ENCODE measurements at places on chromosomes 4 and X. TPM values are rescaled to one million over a fixed set of nuclear protein-coding genes. Genes with fewer than 3 reads are reported as not detected.

DNA sequence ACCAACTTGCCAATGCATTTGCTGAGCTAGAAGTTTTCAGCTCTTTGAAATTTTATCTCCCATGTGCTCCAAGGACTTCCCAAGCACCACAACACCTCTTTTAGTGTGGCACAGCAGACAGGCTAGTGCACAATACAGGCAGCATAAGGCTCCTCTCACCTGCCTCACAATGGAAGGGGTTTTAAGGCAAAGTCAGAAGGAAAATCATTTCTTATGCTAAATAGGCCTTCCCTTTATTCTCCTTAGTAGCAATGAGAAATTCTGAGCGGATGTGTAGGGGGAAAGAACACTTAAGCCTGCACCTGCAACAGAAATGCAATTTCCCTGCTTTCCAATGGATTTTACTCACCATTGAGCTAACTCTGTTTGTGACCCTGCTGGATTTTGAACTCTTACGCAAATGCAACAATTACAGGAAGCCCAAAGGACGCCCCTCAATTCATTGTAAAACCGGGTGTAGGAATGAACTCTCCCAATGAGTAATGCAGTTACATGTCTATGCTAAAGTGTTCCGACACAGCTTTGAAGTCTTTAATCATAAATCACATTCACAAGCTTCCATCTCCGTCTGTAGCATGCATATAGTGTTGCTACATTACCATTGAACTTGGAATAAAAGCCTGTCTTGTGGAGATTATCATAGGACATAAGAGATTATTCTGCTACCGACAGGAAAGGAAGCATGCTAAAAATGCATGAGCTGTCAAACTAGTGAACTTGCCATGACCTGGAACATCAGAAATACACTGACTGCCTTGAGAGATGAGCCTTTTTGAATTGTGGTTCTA is 1084.9 kb downstream of the RPA4 start:
- DNase-seq = no peak

DNA sequence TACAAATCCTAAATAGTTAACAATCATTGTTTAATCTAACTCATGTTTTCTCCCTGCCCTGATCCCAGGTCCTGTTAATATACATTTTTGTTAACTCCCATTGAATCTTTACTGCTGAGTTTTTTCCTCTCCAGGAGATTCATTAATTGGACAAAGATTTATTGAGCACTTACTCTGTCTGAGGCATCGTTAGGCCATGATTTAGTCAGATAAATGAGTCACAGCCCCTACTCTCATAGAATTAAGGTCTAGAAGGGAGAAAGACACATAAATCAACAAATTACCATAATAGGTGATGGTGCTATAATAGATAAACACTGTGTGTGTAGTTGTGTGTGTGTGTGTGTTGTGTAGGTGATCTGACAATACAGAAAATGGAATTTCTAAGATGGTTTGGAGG is 112.5 kb downstream of the MAPK10 start:
- DNase-seq = no peak

DNA sequence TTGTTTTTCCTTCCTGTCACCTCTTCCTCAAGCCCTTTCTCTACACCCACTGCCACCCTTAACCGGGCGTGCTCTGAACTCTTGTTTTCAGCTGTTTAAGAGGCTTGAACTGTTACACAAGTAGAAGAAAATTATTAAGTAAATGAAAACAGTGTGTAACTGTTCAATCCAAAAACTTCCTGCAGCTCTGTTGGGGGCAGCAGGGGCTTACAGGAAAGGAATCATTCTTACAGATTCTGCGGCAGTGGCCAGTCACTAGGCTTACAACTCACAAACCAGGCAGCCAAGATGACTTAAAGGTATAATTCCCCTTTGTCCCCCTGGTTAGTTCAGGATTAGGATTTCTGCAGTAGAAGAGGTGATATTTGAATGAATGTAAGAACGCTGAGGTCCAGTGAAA is 70.2 kb upstream of the ETNPPL start:
- no peak for DNase-seq

- DNase-seq = no peak
Observed at GRCh38 chrX:17736478-17736855, 826 bp upstream of the SCML1 start.

DNA sequence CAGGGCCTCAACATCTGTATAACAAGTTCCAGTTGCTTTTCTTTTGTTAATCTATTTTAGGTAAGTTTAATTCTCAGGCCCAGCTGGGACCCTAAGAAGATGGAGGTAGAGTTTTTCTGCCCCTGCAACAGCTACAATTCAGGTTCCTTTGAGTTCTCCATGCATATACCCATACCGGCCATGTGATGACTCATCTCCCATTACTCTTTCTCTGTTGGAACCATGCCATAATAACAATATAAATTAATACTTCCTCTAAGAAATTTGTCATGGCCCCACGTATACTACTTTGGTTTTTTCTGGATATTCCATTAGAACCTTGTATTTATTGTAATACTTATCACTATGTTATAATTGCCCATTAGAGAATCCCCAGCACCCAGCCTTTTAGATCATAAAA is 1.3 kb upstream of the INTU start:
- no peak for DNase-seq

GRCh38 chrX:133580625-133581024 is 165.3 kb upstream of the GPC4 start:
- no peak for DNase-seq

The LINC00632 gene
- 14.4 TPM for total RNA-seq

The MAGEA8 gene
- total RNA-seq = not detected

DNA sequence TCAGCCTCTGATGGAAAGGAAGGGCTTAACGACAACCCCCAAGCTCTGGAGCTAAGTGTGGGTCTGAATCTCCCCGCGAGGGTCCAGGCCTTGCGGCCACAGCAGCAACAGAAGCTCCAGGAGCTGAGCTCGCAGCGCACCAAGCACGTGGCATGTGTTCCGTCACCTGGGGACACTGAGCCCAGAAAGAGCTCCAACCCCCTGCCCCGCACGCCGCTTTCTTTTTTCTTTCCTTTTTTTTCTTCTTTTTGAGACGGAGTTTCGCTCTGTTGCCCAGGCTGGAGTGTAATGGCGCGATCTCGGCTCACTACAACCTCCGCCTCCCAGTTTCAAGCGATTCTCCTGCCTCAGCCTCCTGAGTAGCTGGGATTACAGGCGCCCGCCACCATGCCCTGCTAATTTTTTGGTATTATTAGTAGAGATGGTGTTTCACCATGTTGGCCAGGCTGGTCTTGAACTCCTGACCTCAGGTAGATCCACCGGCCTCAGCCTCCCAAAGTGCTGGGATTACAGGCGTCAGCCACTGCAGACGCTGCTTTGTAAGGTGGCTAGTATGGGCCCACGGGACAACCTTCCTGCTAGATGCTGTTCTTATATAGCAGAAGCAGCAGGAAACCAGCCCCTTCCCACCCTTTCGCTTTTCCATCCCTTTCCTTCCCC is 685 bp upstream of the TNIP2 start:
- no peak for DNase-seq

GRCh38 chr4:108838451-108838850 is 75.6 kb upstream of the ETNPPL start:
- DNase-seq = no peak

DNA sequence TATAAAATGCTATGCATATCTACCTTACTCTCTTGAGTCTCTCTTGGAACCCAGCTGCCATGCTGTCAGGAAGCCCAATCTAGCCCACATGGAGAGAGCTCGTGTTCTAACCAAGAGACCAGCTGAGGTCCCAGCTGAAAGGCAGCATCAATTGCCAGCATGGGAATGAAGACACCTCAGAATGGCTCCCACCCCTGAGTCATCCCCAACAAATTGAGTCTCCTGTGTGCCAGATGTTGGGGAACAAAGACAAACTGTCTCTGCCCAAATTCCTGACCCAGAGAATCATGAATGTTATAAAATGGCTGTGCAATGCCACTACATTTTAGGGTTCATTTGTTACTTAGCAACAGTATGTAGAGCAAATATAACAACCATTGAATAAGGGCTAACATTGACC is 105.2 kb upstream of the STX18 start:
- no peak for DNase-seq

The TEX11 gene
- total RNA-seq = not detected

- no peak for DNase-seq
Observed at GRCh38 chr4:83356899-83357661, 22.4 kb upstream of the HPSE start.

GRCh38 chr4:99054428-99054994 is 34.1 kb downstream of the ADH5 start:
- no peak for DNase-seq
